Lower leg skin (tissue), 4 donors: ENCODE measurements at places on chromosomes 1 and 21.

GRCh38 chr21:29481641-29482040, 182.9 kb downstream of the BACH1 start:
- no peak for DNase-seq

GRCh38 chr1:20574686-20575540, 14.0 kb upstream of the CDA start:
- peak; percentile 57 for DNase-seq

- DNase-seq: peak; percentile 89
Observed at GRCh38 chr1:155011437-155012025, 8.9 kb downstream of the ZBTB7B start.

DNA sequence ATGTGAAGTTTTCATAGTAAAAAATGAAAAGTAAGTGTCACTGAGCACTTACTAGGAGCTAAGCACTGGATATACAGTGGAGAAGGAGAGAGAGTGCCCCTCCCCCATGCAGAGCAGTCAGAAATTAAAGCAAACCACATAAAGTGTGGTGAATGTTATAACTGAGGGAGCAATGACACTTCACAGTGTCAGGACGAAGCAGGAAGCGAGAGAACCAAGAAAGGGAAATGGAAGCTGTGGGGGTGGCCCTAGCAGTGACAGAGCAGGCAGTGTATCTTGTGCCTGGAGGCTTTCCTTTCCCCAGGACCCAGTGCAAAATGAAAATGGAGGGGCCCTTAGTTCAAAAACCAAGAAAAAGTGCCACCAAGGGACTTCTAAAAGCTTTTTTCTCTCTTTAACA, 21.5 kb upstream of the RCAN3 start:
- no peak for DNase-seq

DNA sequence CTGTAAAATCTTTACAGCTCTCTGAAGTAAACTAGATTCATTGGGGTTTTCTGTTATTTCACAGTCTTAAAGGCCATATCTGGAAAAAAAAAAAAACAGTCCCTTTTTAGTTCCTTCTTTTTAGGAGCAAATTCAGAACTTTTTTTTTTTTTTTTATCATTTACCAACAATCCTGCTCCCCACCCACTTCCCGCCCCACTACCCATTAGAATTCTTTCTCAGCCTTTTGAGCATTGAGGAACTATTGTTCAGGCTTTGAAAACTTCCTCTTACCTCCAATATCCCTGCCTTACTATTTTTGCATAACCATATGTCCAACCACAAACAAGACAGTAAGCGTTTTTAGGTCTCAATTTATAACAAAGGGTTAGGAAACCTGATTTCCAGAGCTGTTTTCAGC, 330.1 kb downstream of the PLPP3 start:
- DNase-seq: no peak

- DNase-seq: no peak
Observed at GRCh38 chr1:9960706-9961562, 17.7 kb downstream of the NMNAT1 start.

- no peak for DNase-seq
Observed at GRCh38 chr1:15120251-15120945, 33.1 kb upstream of the TMEM51 start.

GRCh38 chr1:187894349-187894748, 1065.6 kb downstream of the PLA2G4A start:
- DNase-seq: no peak

DNA sequence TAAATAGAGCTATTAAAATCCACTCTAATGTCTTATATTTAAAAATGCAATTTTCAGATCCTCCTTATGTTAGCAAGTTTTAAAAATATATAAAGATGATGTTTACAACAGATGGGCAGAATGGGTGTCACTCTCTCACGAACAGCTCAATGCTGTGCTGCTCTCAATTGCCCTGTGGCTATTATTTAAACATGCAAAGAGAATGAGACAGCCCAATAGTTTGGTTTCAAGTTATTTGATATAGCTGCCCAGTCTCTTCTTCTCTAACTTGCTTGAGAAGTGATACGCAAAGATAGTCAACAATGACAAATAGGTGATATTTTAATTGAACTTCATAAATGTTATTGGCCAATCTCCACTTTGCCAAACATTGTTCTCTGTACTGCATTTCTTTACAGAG, 199.3 kb upstream of the GREM2 start:
- no peak for DNase-seq

DNA sequence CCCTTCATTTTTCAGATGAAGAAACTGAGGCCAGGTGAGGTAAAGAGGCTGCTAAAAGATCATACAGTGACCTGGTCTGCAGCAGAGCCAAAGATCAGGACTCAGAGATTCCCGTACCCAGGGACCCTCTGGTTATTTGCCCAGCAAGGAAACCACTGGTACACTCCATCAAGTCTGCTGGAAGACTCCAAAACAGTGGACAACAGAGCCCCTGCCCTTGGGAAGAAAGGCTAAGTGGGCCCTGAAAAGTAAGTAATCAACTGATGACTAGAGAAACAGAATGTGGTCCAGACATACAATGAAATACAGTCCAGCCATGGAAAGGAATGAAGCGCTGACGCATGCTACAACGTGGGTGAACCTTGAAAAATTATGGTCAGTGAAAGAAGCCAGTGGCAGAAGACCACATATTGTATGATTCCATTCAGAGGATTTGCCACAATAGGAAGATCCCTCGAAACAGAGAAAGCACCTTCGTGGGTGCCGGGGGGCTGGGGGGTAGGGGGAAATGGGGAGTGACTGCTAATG, 106.4 kb downstream of the ETS2 start:
- DNase-seq: peak; percentile 78

GRCh38 chr1:159175571-159175970, 4.2 kb downstream of the CADM3 start:
- DNase-seq: no peak

DNA sequence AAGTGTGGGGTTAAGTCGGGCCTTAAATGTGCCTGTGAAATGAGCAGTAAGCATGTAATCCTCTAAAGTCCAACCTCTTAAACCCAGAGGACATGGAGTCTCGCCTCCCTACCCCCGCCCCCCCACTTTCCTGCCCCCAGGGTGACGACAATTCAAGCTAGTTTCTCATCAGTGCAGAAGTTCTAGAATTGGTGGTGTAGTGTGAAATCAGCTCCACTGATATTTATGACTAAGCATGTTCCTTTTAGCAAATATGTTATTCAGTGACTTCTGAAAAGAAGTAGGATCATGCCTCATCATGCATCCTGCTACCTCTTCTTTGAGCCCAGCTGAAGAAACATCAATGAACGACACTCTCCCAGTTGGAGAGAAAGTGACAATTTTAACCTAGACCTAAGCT, 2.6 kb upstream of the ABCB10 start:
- no peak for DNase-seq

DNA sequence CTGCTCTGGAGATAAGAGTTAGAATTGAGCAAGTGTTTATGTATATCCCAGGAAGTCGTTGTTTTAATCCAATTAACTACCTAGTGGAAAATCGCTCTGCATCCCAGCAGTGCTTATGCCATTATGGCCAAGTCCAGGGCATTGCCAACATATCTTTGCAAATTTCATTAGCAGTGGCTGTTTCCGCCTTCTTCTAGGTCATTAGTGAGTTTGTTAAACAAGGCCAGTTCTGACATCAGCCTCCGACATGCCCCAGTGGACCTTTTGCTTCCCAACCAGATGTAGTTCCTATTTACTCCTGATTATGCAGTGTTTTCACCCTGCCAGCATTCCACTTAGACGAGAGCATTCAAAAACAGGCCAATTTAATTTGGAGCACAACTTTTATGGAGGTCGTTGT, 106.8 kb upstream of the FAM78B start:
- no peak for DNase-seq

- DNase-seq: peak; percentile 91
Observed at GRCh38 chr21:36156815-36157670, at the start of gene DOP1B. Gene DOP1B, plus strand, starts transcription at chr21:36156824. Its CDS starts 7,910 bp downstream, at chr21:36164734.

GRCh38 chr1:66302815-66303214, 231.1 kb upstream of the SGIP1 start:
- no peak for DNase-seq

- no peak for DNase-seq
Observed at GRCh38 chr21:15058854-15059263, 5.9 kb downstream of the NRIP1 start.

- DNase-seq: no peak
Observed at GRCh38 chr1:201531551-201532425, 7.1 kb upstream of the NAV1 start.

- no peak for DNase-seq
Observed at GRCh38 chr21:27813750-27814149, 846.9 kb upstream of the ADAMTS5 start.

DNA sequence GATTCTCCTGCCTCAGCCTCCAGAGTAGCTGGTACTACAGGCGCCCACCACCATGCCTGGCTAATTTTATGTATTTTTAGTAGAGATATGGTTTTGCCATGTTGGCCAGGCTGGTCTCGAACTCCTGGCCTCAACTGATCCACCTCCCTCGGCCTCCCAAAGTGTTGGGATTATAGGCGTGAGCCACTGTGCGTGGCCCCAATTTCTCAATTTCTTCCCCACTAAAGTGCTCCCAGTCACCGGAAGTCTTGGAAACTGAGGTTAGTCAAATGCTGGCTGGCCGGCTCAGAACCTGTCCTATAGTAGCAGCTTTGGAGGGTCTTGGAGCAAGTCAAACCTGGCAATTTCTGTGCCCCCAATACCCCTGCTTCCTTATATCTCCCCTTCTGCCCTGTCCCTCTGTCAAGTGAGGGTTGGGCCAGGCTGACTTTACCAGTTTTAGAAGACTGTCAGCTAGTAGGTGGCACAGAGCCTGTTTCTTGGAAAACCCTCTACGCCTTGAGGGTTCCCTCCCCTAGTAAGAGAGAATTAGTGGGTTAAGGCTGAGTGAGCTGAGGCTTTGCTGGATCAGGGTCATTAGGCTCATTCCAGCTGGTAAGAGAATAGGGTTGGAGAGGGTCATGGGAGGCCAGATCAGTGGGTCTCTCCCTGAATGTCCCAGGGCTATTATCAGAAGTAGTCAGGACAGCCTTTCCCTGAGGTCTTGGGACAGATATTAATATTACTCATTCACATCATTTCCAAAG, 8.3 kb upstream of the EPB41 start:
- DNase-seq: peak; percentile 75

GRCh38 chr1:66464802-66465201, 69.2 kb upstream of the SGIP1 start:
- no peak for DNase-seq
